ENCODE measurements at places on chromosomes 5 and 9.

GRCh38 chr5:40428126-40428525, 251.6 kb upstream of the PTGER4 start:
- no peak for DNase-seq

GRCh38 chr5:51566953-51567352, 183.7 kb downstream of the ISL1 start:
- no peak for DNase-seq

DNA sequence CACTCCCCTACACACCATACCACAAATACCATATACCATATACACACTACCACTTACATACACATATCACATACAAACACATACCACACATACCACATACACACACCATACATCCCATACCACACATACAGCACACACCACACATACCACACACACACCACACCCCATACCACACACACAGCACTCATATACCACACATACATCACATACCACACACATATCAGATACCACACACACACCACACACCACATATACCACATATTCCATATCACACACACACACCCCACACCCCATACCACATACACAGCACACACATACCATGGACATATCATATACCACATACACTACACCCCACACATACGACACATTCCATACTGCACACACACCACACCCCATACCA, 276.6 kb downstream of the GADD45G start:
- DNase-seq = no peak

DNA sequence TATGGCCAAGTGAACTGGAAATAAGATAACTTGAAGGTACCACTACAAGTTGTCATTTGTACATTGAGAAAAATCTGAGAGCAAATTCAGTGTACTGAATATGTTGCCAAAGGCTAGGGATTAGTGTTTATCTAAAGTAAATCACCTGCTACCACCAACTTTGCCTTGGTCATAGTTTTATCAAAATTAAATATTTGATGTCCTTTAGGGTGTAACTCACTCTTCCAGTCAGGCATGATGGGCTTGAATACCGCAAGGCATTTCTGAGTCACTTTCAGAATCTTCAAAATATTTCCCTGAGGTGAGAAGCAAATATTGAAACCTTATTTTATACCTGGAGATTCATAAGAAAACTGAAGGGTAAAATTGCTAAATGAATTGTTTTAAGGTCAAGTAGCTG, 1338.6 kb upstream of the ACO1 start:
- no peak for DNase-seq

DNA sequence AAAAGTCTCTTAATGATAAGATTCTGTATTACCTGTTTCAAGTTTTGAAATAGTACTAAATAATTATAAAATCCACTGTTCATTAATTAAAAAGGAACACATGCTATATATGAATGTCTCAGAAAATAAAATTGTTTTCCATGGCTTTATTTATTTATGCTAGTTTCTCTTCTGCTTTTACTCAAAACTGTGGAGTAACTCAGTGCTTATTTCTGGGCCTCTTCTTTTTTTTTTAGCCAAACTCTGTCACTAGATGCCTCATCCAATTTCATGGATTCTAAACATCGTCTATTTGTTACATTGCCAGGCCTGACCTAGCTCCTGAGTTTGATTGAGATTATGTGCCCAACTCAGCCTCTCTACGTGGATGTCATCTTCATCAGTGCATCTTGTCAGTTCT, 1509.7 kb downstream of the MAT2B start:
- no peak for DNase-seq

DNA sequence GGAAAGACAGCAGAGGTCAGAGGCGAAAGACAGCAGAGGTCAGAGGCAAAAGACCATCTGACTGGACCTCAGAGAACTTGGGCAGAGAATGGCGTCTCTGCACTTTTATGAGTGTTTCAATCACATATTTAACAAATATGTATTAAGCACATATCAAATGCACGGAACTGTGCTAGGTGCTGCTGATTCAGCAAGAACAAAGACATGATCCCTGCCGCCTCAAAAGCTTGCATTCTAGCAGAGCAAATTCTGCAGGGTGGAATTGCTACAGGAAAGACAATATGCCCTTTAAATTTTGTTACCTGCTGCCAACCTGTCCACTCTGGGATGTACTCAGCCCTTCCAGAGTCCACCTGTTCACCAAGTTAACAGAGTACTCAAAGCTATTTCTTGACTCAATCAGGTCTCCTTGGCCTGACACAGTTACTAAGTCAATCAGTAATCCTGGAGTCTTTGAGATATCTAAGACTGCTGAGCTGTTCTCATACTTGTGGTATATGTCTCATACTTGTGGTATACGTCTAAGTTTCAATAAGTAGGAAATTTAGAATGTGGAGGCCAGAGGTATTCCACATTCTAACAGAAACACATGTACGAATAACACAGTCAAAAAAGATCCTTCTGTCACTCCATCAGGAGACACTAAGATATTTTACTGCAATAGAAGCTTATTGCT, 131.8 kb downstream of the GNAQ start:
- DNase-seq = no peak

GRCh38 chr5:88952344-88952743, 69.4 kb upstream of the MEF2C start:
- DNase-seq = no peak

- no peak for DNase-seq
Observed at GRCh38 chr9:129773262-129774048, 20.6 kb upstream of the PTGES start.

DNA sequence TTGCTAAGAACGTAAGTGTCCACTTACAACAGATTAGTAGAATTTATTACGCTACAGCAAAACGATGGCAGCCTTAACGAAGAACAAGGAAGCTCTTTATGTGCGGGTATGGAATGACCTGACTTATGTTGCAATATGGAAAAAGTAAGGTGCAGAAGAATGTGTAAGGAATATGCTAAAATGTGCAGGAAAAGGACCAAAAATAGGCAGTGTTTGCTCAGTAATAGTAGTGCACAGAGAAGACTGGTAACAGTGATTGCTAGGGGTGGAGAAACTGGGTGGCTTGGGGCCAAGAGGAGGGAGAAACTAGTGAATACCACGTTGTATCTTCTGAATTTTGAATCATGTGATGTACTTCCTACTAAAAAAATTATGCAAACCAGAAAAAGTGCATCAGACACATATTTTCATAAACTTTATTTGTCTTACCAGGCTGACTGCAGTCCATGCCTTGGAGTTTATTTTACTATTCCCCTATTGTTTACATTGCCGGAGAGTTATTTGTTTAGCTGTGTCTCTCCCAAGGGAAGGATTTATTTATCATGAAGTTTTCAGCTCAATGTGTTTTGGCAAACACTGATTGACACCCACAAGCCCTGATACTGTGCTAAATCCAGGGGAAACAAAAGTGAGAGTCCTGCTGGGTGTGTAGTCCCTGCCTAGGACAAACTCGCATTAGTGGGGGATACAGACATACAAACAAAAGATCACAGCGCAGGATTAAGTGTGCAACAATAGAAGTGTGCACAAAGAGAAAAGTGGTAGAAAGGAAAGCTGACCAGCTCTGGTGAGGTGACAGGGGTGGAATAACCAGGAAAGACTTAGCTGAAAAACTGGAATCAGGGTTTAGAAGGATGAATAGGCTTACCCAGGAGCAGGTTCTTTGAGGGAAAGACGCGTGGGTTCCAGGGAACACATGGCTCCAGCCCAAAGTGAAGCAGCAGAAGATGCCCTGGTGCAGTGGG, 34.0 kb upstream of the ZNF484 start:
- DNase-seq = no peak

DNA sequence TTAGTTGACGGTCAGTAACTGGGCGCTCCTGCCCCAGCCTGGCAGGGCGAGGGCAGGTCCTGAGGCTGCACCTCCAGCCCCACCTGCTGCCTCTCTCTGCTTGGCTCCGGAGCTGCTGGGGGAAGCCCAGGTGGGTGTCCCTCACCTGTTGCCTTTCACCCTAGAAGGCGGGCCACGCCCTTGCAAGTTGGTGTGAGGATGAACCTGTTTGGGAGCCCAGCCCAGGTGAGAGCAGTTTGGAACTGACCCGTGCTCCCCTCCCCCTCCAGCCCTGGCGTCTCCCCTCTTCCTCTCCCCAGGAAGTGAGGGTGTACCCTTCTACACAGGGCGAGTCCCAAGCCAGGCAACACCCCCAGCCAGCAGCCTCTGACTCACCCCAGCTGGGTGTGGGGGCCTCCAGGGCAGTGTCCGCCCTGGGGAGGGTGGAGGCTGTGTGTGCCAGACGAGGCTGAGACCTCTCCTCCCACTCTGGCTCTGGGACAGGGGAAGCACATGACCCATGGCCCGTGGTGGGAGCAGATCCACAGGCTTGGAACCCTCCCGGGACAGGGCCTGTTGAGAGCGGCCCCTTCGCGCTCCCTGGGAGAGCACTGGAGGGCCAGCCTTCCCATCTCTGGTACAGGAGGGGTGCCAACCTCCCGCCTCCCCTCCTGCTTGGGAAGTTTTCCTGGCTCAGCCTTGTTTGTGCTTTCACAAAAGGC, 10.4 kb downstream of the LRRC8A start:
- no peak for DNase-seq

DNA sequence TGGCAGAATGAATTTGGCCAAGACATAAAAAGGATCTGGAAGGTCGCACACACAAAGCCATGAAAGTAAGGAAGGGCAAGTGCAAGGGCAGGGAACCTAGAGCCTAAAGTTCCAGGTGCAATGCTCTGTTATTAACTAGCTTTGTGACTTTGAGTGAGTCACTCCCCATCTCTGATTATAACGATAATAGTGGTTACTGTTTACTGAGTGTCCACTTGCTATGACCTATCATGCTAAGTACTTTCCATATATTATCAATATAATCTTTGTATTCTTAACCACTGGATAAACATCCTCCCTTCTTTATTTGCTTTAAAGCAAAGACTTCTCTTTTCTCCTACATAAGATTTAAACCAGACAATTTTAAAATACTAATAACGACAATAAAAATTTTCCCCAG, 504.6 kb upstream of the BRINP1 start:
- no peak for DNase-seq

- DNase-seq = peak; percentile 86
Observed at GRCh38 chr9:469672-470551, 255.2 kb downstream of the DOCK8 start.

DNA sequence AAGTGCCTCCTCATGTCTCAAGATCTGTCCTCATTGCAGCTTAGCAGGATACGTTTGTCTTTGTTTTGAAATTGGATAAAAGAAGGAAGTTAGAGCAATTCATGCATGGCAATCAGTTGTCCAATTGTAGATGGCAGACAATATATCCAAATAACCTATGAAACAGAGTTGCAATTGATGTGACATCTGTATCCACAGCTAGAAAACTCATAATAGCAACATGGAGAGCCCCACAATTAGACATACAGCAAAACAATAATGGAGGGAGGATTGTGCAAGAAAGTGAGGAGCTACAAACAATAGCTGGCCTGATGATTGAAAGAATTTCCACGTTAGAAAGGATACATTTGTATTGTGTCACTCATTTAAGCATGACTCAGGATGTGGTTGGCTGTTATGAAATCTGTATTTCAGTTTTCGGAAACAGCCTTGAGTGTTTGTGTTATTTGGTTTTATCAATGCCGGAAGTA, 132.0 kb downstream of the FAM174A start:
- no peak for DNase-seq

- no peak for DNase-seq
Observed at GRCh38 chr9:73153793-73154227, 2.1 kb downstream of the ANXA1 start.

- peak; percentile 5 for DNase-seq
Observed at GRCh38 chr9:36995927-36996705, 38.0 kb downstream of the PAX5 start.

DNA sequence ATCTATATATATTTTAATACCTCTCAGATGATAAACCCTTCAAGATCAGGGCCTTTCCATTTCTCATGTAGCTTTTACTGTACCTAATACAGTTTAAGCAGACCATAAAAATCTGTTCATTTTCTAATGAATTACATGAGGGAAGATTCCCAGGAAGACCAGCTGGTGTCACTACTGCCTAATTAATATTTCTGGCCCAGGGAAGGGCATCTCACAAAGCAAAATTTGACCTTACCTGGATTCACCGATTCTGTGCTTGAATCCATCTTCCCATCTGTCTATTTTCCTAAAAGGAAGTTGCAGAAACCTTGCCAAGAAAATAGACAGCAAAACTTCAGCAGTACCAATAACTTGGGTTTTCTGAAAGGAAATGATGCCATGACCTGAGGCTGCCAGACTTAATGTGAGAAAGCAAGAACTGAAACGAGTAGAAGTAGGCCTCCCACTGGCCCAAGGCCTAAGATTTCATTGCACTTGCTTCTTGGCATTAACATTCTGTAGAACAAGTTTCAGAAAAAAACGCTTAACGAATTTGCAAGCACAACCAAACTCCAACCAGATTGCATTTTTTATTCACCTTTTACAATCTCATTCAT, 83.0 kb upstream of the GLIS3 start:
- no peak for DNase-seq

GRCh38 chr9:6126377-6126776, 89.2 kb upstream of the IL33 start:
- no peak for DNase-seq

DNA sequence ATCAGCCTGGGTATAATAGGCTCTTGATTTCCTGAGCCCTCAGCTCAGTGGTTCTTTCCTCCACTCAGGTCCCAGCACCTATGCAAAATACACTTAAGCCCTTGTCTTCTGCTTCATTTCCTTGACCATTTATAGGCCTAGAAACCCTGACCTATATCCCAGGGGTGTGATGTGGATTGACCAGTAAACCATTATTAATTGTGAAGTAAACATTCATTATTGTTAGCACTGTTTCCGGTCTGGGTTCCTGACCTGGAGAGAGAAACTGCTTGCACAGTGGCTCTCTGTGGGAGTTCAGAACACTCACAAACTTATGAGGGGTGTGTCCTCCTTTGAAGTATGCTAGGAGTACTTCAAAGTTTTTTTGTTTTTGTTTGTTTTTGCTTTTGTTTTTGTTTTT, 19.6 kb upstream of the TOMM5 start:
- no peak for DNase-seq

DNA sequence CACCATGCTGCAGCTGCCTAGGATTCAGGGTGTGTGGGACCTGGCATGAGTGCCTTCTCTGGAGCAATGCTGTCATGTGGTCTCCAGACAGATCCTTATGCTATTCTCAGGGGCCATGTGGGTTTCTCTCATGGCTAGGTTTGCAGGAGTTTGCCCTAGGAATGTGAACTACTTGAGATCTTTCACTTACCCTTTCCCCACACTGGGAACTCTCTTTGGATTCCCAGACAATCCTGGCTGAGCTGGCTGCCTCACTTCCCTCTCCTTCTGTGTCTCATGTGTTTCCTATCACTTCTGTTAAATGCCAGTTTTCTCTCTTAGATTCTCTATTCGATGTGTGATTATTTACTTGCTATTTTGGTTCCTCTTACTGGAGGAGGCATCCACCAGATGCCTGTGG, 270.2 kb upstream of the RASA1 start:
- no peak for DNase-seq

DNA sequence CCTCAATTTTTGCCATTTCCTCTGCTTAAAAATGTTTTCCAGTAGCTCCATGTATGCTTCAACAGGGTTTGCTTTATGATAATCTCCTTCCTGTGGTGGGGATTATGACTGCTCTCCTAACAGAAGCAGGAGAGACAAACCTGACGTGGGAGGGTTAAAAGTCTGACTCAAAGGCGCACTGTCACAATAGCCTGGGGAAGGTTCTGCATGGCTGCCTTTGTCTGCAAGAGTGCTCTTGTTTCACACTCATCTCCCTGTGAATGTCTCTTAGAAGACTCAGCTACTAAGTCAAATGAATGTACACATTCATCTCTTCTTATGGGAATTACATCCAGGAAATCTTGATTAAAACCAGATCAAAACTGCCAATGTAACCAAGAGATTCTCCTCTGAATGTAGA, 90.9 kb upstream of the MTAP start:
- no peak for DNase-seq

- no peak for DNase-seq
Observed at GRCh38 chr9:5089737-5090136, 95.7 kb downstream of the INSL6 start.
